ENCODE measurements at places on chromosomes 3 and 15.

GRCh38 chr3:42300013-42300412, 34.0 kb upstream of the CCK start:
- peak; percentile 4 for DNase-seq

DNA sequence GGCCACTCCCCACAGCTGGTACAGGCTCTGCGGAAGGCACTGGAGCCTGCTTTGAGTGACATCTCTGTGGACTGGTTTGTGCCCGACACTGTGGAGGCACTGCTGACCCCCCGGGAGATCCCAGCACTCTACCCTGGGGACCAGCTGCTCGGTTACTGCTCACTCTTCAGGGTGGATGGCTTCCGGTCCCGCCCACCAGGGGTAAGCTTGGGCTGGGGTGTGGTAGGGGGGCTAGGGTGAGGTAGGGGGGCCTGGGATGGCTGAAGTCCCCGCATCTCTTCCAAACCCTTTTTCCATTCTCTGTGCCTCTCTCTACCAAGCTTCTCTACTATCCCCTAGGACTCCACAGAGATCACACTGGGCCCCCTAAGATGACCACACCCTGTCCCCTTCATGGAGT, 7.8 kb downstream of the VWA5B2 start:
- no peak for DNase-seq

DNA sequence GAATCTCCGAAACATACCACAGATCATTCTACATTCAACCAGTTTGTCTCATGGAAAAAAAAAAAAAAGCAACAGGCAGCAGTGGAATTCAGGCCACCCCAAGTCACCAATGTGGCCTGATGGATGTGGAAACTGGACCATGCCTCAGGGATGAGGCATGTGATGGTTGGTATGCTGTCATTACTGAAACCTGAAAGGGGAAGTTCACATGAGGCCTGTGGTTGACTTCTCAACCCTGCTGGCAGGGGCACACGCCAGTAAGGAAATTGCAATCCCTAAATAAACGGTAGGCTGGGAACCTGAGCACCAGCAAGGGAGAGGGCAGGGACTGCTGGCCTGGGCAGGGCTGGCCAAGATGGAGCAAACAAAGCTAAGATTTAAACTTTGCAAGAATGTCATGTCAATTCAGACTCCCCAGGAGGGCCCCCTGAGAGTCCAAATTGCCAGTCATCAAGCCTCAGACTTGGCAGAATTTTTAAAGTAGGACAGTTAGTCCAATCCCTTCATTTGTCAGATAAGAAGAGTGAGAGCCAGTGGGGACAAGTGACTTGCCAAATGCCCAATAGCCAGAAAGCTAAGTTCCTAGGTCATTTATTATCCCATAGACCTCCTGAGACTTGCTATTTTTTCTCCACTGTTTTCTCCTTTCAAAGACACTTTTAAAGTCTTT, 310.4 kb downstream of the ERC2 start:
- no peak for DNase-seq

- no peak for DNase-seq
Measured at GRCh38 chr3:183879243-183879642, 5.4 kb downstream of the PARL start.

DNA sequence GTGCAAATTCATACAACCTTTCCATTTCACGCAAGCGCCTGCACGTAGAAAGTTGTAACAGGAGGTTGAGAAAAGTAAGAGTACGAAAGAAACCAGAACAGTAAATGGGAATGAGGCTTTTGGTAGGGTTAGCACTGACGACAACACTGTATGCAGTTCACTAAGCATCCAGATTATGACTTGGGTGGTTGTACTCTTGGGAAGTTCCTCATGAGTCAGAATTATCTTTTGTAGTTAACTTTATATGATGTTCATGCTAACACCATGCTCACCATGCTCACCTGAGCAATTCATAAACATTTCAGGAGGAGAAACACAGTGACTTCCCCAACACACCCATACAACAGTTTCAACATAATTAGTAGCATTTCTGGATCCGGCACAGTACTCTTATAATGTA, 3.0 kb upstream of the LPP start:
- no peak for DNase-seq

DNA sequence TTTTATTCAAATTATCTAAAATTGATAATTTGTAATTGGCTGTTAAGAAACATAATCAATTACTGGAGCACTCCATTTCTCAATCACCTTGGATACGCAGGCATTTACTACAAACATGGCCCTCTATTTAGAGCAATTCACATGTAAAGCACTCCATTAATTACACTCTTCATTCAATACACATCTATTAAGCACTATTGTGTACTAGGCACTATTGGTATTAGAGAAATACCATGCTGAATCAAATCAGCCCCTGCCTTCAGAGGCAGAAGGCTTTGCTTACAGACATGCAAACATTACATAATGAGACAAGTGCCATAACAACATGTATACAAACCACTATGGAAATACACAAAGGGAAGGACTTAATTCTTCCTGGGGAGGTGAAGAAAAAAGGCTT, 69.1 kb downstream of the PEAK1 start:
- no peak for DNase-seq

- DNase-seq = no peak
Measured at GRCh38 chr3:89113893-89114840, 6.7 kb downstream of the EPHA3 start.

DNA sequence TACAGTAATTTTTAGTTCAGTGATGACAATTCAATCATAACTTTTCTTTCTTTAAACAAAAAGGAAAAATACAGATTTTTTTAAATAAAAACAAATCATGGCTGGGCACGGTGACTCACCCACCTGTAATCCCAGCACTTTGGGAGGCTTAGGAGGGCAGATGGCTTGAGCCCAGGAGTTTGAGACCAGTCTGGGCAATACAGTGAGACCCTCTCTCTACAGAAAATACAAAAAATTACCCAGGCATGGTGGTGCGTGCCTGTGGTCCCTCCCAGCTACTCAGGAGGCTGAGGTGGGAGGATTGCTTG, 25.6 kb upstream of the ATG7 start:
- DNase-seq = no peak

GRCh38 chr3:100319951-100320350, 14.6 kb upstream of the NIT2 start:
- no peak for DNase-seq

- no peak for DNase-seq
Measured at GRCh38 chr3:59766200-59766872, 716.5 kb upstream of the CFAP20DC start.

- no peak for DNase-seq
Measured at GRCh38 chr15:67224889-67225288, 29.6 kb downstream of the AAGAB start.

GRCh38 chr3:162022911-162023310, 526.3 kb downstream of the OTOL1 start:
- DNase-seq = no peak
